ENCODE measurements at places on chromosomes 2 and 18.

DNA sequence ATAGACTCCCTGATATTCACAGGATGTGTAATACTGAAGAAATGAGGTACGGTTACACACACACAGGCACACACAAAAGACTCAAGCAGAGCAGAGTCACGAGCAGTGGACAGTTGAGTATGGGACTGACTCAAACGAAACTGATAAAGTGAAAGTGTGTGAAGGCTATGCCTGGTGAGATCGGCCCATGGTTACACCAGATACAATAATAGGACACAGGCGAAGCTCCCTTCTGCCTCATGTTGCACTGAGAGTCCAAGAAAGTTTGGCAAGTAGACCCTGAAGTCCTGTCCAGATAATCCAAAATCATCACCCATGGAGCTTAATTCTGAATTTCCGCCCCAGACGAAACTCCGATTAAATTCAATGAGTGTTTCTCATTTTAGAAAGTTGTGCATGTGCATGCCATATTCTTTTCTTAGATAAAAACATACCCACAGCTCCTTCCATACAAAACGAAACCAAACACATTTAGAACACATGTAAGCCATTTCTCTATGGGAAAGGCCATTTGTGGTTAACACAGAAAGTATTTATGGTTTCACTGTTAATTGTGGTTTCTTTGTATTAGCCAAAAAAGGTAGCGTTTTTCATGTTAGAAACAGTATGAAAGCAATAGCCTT, 567.6 kb downstream of the PLCL1 start:
- DNase-seq: peak; percentile 19

DNA sequence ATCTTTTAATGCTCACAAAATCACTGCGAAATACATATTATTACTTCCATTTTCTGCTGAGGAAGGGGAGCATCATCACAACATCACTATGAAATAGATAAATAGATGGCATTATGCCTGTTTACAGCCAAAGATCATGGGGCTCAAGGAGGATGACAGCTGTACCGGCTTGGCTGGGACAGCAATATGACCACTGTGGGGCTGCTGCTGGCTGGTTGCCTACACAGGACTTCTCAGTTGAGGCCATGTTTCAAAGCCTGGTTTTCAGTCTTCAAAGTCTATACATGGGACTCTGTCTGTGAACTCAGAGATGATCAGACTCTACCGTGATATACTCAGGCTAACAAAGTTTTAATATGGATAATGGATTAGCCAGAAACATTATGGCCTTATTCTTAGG, 58.7 kb downstream of the SPATS2L start:
- no peak for DNase-seq

DNA sequence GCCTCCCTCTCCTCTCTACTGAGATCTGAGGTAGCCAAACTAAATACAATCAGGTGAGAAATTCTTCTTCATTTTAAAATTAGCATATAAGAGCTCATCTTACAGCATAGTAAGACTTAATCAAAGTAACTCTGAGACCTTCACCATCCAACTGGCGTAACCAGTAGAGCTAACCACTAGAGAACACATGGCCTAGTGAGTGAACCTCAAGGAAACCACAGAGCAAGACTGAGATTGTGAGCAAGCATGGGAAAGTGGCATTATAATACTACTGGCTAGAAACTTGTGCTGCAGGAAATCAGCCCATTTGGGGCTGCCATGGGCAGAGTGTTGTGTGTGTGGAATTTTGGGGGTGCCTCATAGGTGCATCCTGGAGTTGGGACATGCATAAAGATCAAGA, 61.1 kb upstream of the SPHKAP start:
- DNase-seq: no peak

GRCh38 chr2:9756692-9757250, 86.5 kb upstream of the TAF1B start:
- no peak for DNase-seq

DNA sequence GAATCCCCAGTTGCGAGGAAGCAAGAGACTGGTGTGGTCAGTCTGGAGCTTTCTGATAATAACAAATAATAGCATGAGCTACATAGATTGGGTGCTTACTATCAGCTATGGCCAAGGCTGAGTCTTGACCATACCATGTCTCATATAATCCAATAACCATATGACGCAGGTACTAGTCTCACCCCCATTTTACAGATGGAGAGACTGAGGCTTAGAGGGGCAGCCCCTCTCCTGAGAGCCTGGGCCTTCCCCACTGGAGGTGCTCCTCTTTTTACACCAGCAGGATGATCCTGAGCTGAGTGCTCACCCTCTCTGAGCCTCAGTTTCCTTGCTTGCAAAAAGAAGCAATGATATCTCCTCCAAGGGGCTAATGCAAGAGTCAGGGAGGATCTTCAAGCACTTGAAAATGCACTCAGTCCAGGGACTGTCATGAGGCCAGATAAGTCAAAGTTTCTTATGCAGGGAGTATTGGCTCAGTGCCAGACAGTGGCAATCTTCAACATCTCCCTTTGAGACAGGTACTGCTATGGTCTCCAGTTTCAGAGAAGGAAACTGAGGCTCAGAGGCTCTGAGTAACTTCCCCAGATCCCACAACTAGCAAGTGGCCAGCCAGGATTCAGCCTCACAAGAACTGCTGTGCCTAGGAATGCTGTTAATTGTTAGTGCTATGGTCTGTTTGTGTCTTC, 149.7 kb downstream of the TFCP2L1 start:
- DNase-seq: no peak

GRCh38 chr18:11962597-11962996, 18.7 kb upstream of the IMPA2 start:
- DNase-seq: no peak

- no peak for DNase-seq
These were observed 81.9 kb downstream of the TMEM18 start for GRCh38 chr2:595141-595815.

DNA sequence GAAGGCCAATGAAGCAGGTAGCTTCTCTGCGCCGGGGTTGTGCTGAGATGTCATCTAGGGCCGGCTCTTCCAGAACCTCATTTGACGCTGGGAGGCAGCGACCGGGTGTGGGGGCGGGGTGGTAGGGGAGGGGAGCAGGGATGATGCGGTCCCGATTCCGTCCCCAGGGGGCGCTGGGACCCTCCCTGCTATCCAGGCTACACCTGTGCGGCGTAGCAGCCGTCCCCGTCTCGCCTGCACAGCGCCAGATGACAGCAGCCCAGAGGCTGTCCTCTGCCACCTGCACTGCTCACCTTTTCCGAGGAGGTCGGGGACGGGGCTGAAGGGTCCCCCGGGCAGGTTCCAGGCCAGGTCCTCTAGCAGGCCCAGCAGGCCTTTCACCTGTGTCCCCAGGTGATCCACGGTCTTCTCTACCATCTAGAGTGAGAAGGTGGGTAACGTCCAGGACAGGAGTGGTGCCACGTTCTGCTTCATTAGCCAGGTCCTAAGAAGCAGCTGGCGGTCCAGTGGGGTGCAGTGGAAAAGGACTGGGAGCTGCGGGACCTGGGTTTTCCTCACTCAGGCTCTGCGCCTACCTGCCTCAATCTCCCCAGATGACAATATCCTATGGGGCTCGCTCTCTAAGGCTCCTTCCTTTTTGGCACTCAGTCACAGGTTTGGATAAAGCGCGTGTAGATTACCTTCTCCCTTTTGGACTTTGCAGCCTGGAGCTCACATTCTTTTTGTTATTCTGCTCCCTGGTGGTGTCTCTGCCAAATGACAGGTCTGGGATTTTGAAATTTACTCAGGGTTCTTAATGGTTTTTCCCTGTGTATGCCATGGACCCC, 56.0 kb upstream of the RAB6C start:
- no peak for DNase-seq

DNA sequence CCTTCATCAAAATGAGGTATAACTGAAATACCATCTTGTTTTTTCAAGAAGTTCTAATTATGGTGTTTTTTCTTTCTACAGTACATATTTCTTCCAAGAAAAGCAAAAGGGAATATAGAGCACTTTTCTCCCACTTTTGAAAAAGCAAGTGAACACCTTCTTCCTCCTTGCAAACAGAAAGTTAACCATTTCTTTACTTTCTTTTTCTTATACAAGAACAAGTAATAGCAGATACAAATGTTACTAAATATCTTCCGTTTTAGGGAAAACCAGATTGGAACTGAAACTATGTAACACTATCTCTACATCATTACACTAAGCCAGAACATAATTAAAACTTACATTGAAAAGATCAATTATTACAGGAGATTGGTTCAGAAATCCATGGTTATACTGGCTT, 44.0 kb downstream of the COBLL1 start:
- DNase-seq: no peak

GRCh38 chr2:10161206-10161931, 38.8 kb downstream of the RRM2 start:
- DNase-seq: no peak

GRCh38 chr2:88680916-88681315, 10.6 kb upstream of the RPIA start:
- DNase-seq: peak; percentile 6

- DNase-seq: no peak
These were observed 1.0 kb downstream of the CHST10 start for GRCh38 chr2:100416397-100416934.

GRCh38 chr2:53777134-53777533, 9.5 kb downstream of the CHAC2 start:
- DNase-seq: no peak

DNA sequence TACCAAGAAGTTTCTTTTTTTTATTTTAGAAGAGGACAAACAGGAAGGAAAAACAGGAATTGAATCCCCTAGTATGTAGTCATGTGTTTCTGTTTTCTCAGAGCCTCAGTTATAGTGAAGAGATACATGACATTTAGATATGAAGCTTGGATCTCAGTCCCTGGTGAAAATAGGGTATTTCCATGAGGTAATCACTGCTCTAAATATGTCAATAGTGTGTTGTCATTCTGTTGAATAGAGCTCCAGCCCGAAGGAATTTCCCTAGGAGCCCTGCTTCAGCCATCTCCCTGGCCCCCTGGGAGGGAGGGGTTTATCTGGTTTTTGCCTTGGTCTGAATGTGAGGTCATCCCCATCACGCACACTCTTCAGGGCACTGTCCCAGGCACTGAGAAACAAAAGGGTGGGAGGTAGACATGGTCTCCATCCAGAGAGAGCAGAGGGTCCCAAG, 47.1 kb upstream of the REL start:
- no peak for DNase-seq

DNA sequence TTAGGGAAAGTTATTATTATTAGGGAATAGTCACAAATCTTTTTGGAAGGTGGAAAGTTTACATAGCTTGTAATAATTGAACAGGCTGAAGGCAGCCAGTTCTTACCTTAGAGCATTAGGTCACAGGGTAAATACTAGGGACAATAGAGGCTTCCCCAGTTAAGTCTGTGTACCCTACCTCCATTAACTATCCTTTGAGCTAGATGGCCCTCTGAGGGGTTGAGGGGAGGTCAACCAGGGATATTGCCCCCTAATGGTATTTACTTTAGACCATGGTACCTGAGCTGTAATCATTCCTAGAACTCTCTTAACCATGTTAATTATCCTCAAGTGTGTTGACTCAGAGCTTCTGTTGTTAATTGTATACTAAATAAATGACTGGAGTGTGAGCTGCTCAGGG, 120.5 kb upstream of the SCN7A start:
- DNase-seq: no peak

DNA sequence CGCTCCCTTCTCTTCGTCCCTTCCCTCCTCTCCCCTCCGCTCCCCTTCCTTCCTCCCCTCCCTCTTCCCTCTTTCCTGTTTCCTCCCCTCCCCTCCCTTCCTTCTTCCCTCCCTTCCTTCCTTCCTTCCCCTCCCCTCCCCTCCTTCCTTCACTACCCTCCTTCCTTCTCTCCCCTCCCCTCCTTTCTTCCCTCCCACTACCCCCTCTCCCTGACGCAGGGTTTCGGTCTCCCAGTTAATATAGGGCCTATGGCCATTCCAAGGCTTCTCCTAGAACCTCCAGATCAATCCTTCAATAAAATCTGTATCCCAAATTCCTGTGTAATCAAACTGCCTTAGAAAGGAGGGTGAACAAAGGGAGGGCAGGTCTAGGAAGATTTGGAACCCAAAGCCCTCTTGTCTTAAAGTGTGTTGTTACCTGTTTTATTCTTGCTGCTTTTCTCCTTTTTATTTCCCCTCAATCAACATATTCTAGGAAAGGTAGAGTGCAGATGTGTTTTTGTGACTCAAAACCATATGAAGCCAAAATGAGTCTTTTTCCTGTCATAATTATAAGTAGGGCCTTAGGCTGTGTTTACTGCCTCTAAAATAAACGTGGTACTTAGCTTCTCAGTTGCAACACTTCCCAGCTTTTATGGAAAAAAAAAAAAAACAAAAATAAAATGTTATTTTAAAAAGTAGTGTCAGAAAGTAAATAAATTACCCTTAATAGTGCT, 53.7 kb downstream of the GPD2 start:
- no peak for DNase-seq

DNA sequence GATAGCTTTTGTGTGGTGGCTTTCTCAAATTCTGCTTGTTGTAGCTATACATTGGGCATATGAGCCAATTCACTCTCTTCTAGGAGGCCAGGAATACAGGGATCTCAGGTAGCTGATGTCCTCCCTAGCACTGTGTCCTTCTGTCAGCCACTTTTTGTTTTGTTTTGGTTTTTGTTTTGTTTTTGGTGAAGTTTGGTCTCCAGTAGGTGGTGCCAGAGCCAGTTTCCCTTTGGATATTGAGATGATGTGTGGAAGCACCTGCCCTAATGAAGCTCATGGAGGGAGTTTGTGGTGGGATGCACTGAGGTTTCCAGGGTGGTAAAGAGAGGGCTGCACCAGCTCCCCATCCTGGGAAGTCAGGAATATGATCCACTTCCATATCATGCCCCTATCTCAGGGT, 100.5 kb upstream of the VWC2L start:
- no peak for DNase-seq

DNA sequence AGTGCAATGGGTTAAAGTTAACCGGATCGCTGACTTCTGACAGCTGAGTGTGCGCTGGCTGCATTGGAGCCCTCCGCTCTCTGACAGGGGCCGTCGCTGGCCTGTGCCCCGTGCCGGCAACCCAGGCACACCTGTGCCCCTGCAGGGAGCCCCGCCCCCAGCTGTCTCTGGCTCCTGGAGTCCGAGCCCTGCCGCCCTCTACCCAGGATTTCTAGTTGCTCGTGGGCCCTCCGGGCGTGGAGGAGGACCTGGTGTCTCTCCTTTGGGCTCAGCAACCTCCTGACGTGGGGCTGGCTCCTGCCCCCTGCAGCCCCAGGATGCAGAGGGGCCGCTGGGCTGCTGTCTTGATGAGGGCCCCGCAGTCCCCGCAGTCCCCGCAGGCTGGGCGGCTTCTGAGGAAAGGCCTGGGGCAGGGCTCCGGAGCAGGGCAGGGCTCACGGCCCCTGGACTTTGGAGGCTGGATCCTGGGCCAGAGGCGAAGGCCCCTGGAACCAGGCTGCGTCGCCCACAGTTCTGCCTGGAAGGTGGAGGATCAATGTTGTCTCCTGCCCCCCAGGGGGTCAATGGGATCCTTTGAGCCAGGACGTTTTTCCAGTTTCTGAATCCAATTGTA, 172.8 kb downstream of the RNF144A start:
- no peak for DNase-seq

- DNase-seq: no peak
These were observed 63.5 kb upstream of the FZD7 start for GRCh38 chr2:201969938-201970785.
